Activated T-cell treated with anti-CD3 and anti-CD28 coated beads, Interleukin-2, amount 50 U/mL, for 48 hours (primary cell): ENCODE measurements at places on chromosomes 1 and 21.

DNA sequence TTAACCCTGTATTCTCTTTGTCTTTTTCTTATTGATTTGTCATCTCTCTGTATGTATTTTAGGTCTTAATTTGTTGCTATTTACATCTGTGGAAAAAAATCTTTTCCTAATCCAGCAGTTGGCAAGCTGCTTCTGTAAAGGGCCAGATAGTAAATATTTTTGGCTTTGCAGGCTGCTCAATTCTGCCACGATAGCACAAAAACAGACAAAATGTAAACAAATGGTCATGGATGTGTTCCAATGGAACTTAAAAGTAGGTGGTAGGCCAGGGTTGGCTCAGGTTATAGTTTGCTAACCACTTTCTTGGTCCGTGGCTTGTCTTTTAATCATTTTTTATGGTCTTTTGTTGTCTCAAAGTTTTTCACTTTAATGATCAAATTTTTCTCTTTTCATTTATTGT is 371.8 kb downstream of the HHAT start:
- no peak for DNase-seq

DNA sequence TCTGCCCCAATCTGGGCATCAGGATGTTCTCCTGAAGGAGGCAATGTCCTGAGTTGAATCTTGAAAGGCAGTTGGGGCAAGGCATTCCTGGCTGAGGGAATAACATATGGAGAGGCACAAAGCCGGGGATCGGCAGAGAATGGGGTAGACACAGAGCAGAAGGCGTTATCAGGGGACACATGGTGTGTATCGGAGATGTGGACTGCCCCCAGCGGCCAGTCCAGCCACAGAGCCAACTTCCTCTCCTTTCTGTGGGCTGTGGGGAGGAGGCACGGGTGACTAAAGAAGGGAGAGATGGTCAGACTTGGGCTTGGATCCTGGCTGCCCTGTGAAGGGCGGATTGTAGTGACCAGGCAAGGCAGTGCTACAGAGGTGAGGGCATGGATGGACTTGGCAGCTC is 32.1 kb downstream of the FOXD2 start:
- DNase-seq: no peak

GRCh38 chr21:46191686-46192575 is 7.7 kb upstream of the SPATC1L start:
- no peak for DNase-seq

GRCh38 chr1:246203180-246203579 is 303.9 kb downstream of the SMYD3 start:
- DNase-seq: no peak

DNA sequence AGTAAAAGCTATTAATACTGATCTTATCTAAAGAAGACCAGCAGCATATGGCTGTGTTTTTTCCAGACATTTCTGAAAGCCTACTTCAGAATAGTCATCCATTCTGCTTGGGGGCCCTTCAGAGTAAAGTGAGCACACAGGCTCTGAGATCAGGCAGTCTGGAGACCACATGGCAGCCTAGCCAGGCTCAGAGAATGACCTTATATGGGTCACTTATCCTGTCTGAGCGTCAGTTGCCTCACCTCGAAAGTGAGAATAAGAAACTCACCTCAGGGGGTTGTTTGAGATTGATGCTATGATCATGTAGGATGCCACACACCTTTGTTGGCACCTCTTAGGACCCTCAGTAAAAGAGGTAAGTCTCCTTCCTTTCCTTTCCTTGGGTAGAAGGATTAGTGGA is 270.4 kb downstream of the GRIK1 start:
- no peak for DNase-seq

DNA sequence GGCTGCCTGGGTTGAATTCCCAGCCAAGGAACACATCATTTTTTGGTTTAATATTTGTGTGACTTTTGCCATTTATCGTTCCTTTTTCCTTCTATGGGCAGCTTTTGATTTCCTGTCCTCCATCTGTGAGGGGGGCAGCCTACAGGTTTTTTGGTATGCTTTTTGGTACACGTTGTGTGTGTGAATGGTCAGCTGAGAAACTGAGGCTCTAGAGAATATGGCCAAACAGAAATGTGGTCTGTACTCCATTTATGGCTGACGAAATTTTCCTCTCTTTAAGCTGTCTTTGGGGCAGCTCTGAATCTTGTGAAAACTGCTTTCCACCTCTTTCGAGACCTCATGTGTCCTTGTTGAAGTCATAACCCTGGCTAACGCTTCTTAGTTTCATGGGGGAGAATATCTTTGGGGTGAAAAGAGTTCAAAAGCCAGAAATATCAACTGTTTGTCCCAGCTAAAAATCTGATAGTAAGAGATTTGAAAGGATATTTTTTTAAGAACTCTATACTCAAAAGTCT is 26.6 kb downstream of the NRDC start:
- DNase-seq: no peak

DNA sequence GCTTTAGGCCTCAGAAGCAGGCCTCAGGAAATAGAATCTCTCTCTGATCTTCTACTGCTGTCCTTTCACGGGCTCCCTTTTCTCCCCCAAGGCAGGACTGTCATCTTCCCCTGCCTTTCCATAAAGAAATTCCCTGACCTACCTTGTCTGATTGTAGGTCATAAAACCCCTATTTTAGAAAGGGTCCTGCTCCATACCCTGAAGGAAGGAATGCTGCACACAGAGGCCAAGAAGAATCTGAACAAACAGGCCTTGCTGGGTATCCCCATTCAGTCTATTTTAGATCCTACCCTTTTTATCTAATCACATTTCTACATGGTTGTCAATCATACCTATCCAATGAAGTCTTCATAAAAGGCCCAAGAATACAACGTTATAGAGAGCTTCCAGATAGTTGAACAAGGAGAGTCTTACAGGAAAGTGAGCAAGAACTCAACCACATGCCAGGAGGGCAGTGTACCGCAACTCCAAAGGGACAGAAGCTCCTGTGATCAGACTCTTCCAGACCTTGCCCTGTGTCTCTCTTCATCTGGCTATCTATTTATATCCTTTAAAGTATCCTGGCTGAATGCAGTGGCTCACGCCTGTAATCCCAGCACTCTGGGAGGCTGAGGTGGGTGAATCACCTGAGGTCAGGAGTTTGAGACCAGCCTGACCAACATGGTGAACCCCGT is 93.1 kb downstream of the SLC16A1 start:
- DNase-seq: no peak

DNA sequence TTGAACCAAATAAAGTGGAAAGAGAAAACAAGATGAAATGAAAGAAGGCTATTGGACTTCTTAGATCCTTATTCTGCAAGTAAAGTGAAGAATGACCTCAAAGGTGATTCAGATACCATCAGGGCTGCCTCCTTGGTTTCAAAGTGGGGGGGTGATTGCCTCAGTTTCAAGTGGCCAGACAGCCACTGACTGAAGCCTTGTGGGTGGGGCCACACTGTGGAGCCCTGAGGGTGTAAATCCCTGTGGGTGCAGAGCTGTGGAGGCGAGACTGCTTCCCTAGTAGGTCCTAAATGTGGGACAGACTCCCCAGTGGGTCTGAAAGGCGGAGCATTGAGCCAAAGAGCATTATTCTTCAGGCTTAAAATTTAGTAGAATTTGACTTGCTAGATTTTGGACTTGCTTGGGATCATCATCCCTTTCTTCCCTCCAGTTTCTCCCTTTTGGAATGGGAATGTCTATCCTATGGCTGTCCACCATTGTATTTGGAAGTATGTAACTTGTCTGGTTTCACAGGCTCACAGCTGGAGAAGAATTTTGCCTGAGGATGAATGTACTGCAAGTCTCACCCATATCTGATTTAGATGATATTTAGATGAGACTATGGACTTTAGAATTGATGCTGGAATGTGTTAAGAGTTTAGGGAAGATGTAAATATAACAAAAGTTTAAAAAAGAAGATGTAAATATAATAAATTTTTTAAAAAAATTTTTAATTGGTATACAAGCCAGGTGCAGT is 71.6 kb upstream of the SOX13 start:
- no peak for DNase-seq

GRCh38 chr1:245684166-245684565 is 529.4 kb downstream of the KIF26B start:
- DNase-seq: no peak

DNA sequence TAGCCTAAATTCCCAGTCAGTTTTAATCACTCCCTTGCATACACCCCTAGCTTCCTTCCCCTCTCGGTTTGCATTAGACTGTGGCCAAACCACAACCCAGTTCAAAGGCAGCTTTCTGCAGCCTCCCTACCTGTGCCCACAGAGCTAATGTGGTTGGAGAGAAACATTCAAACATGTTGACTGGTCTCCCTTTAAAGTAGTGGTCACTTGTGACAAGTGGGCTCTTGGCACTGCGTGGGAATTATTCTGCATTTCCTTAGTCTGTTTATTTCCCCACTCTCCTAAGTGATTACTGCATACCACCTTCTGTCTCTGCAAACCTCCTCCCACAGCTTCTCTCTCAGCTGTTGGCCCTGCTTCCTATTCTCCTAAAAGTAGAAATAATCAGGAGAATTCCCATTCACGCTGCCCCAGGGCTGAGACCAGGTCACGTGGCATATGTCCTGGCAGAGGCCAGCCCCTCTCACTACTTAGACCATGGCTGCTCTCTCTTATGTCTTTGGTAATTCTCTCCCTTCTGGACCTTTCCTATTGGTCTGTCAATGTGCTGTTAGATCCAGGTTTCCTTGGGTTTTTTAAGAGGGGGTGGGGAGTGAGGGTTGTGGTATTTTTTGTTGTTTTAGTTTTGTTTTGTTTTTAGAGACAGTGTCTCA is 38.4 kb upstream of the CD101 start:
- DNase-seq: no peak

DNA sequence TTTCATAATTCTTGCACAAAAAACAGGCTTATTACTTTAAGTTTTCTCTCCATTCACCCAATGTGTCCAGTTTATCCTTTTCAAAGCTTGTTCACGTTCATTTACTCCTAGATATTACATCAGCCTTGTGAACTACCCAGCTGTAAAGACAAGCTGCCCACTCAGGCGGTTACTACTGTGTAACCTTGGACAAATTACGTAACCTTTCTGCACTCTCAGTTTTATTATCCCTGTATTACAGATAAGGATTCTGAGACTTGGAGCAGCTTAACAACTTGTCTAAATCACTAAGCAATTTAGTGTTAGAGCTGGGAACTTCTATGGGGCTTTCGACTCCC is 20.5 kb upstream of the LPAR3 start:
- DNase-seq: no peak

- no peak for DNase-seq
Measured at GRCh38 chr1:219446288-219446687, 166.6 kb downstream of the ZC3H11B start.

- no peak for DNase-seq
Measured at GRCh38 chr1:40059960-40060750, 19.6 kb downstream of the CAP1 start.

- DNase-seq: no peak
Measured at GRCh38 chr1:201676197-201676596, 137.3 kb downstream of the NAV1 start.

DNA sequence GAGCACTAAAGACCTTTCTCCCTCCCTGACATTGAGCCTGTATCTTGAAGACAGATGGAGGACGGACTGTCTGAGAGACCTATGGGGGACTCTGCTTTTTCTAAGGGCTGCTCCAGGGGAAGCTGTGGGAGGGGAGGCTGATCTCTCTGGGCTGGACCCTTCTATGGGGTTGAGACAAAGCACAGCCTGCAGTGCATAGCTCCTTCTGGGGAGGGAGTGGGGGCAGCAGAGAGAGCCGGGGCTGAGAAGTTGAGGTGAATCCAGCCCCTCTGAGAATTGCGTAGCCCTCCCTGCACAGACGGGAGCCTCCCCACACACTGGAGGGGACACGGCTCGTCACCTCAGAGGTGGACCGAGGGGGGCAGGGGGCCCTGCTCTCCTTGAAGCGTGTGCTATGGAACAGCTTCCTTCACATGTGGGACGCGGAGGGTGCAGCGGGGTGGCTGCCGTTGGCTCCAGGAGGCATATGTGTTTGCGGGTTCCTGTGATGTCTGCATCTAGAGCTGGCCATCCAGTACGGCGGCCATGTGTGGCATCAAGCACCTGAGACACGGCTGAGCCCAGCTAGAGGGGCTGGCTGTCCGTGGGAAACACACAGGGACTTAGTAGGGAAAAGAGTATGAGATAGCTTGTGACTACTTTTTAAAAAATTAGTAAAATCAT is 299.1 kb downstream of the CAMTA1 start:
- DNase-seq: no peak

DNA sequence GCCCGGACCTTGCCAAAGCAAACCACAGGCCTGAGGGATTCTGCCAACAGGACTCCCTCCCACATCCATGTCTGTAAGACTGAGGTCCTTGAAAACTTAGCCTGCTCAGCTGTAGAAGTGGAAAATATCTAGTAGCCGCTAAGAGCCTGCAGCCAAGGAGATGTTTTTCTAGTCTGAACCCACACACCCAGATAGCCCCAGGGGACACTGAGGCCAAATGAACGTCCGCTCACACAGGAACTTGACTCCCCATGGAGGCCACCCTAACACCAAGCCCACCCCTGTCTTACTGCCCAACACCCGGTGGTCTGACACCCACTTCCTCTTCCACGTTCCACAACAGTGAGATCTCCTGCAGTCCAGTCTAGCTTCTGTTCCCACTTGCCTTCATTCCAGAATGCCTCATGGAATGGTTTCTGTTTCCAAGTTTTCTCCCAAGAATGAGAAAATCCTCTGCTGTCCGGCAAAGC is 174.8 kb downstream of the PLPP3 start:
- no peak for DNase-seq

DNA sequence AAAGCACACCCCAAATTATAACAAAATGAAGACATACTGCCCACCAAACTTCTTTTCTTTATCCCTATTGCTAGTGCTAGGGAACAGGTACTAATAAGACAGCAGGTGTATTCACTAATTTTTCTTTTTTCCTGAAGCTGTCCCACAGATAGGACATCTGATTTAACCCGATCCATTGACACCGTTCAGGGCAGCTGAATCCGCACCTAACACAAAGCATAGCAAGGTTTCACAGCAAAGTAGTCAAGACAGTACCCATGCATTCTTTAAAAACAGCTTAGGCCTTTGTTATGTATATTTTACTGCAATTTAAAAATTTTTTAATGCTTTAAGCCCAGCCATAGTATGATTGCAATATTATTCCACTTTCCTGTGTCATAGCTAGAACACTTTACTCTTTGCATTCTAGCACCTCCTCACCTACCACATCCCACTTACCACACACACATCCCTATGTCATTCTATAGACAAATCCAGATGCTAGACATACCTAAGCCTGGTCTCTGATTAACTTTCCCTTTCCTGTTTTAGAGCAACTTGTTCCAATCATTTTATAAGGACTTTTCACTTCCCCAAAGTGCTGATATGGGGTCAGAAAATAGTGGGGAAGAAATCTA is 40.4 kb downstream of the GATAD2B start:
- no peak for DNase-seq

DNA sequence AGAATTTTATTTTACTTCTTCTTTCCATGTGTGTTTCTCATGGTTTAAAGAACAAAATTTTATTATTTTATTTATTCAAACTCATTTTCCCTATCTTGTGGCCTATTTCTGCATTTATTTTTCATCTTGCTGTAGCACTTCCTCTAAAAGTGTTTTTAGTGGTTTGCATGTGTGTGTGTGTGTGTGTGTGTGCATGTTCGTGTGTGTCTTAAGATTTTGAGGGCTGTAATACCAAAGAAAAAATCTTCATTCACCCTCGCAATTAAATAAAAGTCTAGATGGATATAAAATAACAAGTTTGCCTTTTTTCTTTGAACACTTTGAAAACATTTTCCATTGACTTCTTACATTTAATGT is 24.6 kb upstream of the FCRL3 start:
- no peak for DNase-seq
